ENCODE measurements at places on chromosomes 7 and 10.
A peak's percentile ranks its signal among the peaks of the same experiment; 100 is the strongest.

DNA sequence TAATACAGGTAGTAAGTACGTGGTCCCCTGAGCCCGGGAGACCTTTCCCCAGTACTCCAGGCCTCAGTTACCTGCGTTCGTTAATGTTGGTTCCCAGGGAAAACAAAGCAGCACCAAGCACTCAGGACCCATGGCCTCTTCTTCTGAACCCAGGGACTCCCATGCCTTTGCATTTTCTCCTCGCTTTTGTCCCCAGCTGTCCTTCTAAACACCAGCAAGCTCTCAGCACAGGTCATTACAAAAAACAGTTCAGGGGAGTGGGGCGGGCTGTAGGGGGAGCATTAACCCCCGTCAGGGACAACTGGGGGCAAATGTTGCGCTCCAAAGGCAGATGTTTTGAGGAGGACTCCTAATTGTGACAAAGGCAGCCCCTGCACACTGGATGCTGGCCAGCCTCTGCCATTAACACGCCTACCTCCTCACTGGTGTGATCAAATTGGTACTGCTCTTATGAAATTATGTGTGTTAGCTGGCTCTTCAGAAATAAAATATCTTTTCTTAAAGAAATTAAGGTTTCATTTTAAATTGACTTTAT is 80.5 kb upstream of the LRGUK start:
- ATAC-seq = no peak

DNA sequence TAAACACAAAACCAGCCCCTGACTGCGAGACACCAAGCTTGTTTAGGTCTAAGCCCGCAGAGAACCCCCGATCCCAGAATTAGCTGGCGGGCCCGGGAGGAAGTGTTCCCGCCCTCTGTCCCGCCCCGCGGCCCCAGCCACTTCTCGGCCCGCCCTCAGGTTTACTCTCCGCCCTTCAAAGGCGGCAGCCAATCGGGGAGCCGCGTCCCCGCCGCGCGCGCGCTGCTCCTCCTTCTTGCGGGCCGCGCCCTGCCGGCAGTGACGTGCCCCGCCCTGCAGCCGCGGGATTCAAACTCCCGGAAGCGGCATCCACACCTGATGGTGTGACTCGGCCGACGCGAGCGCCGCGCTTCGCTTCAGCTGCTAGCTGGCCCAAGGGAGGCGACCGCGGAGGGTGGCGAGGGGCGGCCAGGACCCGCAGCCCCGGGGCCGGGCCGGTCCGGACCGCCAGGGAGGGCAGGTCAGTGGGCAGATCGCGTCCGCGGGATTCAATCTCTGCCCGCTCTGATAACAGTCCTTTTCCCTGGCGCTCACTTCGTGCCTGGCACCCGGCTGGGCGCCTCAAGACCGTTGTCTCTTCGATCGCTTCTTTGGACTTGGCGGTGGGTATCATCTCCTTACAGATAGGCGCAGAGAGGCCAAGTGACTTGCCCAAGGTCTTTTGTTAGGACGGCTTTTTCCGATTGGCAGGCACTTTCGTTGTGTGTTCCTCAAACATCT is at the start of gene CEP55:
Gene CEP55 (plus strand): TSS at position 291 of the 720 bp plus-strand sequence. CDS start 3,440 bp downstream, outside the sequence.
- ATAC-seq = peak; percentile 100

DNA sequence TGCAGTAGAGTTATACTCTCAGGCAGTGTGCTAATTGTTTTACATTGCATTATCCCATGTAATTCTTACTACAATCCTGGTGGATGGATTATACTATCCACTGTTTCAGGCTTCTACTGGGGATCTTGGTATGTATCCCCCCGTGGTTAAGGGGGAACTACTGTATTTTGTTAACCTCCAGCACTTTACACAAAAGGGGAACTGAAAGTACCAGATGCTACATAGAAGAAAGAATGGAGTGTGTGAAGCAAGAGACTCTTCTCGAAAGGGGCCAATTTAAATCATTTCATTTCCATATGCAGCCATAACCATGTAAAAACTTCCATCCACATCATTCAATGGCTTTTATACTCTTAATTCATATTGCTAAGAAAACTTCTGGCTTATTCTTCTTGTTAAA is 69.4 kb downstream of the C1GALT1 start:
- ATAC-seq = peak; percentile 98

DNA sequence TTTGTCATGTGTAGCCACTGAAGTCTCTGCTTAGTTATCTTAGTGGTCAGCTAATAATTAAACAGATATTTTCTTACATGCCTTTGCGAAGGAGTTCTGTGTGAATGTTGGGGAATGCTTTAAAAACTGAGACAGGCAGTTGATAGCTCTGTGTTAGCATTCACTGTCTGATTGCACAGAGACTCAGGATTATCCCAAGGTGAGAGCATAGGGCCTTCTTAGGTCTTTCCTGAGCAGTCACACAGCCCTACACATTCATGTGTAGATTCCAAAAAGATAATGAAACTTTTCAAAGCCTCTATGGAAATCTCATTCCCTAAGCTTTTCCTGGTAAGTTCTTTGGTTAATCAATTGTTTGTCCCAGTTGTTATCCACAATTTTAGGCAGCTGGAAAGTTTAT is 67.7 kb downstream of the CASD1 start:
- no peak for ATAC-seq

DNA sequence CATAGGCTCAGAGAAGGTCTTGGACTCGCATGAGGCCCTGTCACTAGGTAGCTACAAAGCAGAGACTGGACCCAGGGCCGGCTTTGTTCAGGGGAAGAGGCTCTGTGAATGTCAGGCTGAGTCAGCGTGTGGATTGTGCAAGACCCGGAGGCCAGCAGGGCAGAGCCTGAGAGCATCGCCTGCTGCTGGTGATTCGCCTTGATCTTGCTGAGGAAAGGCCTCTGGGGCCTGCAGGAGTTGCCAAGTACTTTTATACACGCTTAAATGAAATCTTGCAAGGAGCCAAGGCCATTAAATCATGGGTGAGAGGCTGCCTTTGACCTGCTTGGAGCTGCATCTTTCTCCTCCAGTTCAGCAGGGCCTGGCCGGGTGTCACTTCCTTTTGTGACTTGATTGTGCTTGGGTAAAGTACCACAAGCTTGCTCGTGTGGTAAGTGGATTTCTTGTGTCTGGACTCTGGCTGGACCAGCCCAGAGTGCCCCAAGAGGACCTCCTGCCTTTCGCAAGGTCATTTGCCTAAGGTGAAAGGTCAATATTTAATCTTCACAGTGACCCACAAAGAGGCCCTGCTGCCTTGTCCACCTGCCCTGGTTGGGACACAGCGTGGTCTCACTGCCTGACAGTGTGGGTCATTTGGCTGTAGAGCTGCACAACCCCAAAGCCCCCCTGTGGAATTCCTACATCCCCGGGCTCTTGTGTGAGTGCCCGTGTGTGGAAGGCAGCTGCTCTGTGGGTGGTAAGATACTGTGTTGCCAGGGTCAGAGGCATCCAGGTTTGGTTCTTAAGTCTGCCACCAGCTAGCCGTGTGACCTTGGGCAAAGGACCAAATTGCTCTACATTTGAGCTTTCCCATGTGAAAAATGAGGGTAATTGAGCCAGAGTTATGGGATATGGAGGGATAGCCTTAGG is 38.6 kb upstream of the SH2D4B start:
- no peak for ATAC-seq

GRCh38 chr10:35294506-35294905 is 41.8 kb upstream of the CCNY start:
- ATAC-seq = no peak

DNA sequence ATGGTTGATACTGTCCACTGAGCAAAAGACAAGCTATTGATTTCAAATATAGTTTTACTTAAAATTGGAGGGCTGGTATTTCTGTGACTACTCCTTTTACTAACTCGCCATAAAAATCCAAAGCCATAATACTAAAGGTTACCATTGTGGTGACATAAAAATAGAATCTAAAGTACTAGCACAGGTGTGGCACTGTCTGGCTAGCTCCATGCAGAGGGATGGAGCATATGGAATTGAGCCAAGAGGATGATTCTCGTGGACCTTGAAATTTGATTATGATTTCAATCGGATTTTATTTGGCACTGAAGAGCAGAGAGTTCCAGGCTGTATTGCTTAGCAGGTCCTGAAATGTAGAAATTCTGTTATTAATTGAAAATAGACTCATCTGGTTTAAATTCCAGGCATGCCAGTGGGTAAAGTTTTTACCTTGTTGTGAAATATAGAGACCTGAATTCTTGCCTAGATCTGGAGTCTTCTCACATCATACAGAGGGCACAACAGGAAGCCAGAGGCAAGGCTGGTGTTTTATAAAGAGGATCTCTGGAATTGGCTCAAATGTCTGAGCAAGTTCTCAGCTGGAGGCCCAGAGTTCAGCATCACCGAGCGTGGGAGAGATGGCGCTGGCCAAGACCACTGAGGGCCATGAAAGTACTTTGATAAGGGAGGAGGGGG is 29.9 kb upstream of the DLD start:
- no peak for ATAC-seq

GRCh38 chr7:4343272-4344247 is 338.5 kb upstream of the FOXK1 start:
- no peak for ATAC-seq

GRCh38 chr7:121006711-121007315 is 18.3 kb downstream of the CPED1 start:
- no peak for ATAC-seq

- no peak for ATAC-seq
Observed at GRCh38 chr10:101601541-101601940, 13.4 kb downstream of the DPCD start.

DNA sequence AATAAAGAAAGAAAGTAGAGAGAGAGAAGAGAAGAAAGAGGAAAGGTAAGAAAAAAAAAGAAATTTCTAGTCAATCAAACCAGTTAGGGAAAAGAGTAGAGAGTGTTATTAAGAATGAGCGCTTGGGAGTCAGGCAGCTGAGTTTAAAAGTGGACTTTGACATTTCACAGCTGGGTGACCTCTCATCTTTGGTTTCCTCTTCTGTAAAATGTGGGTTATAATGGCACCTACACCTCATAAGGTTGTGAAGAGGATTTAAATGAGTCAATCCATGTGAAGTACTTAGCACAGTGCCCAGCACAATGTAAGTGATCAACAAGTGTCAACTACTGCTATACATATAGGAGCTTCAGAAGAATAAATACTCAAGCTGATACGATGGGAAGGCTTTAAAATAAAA is 12.2 kb downstream of the HOXA1 start:
- ATAC-seq = peak; percentile 89

DNA sequence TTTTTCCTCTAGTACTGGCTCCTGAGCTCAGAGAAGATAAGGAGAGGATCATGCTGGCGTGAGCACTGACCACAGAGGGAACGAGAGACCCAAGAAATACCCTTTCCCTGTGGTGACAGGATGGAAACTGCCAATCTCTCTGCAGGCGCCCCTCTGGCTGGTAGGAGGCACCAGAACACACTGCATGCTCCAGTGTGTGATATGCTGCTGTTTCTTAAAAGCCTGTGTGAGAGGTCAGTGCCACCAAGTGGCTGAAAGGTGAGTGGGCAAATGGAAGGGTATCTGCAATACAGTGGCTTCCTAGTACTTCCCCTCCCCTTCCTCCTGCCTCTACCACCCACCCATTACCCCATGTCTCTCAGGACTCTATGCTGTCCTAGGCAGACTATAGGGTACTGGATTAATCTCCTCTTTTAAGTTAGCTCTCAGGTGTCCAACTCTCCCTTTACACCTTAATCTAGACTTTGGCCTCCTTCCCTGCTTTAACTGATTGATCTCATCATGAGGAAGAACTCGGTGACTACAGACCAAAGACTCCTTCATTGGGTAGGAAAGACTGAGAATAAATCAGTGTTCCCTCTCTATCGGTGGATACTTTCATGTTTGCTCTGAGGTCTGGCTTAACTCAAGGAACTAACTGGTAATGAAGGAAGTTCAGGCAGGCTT is 283.6 kb downstream of the ADRA2A start:
- peak; percentile 71 for ATAC-seq

GRCh38 chr7:6161463-6162330 is 110.7 kb downstream of the CYTH3 start:
- no peak for ATAC-seq

- no peak for ATAC-seq
Observed at GRCh38 chr7:97272237-97272975, 154.9 kb downstream of the SDHAF3 start.

DNA sequence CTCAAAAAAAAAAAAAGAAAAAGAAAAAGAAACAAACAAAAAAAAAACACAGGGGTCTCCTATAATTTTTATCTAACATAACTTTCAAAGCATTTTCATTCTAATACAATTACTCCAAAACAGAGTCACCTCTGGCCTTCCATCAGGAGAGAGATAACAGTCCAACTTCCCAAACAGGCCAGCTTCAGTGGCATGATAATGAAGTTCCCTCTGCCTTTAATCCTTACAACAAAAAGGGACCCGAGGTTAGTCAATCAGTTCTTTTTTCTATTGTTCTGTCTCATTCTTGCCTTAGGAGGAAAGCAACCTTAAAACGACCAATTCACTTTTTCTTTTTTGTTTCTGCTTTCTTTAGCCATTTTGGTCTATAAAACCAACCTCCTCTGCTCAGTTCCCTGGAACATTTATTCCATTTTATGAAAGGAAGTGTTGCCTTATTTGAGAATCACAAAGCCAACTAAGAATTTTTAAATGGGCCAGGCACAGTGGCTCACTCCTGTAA is 16.5 kb upstream of the FXYD4 start:
- no peak for ATAC-seq

DNA sequence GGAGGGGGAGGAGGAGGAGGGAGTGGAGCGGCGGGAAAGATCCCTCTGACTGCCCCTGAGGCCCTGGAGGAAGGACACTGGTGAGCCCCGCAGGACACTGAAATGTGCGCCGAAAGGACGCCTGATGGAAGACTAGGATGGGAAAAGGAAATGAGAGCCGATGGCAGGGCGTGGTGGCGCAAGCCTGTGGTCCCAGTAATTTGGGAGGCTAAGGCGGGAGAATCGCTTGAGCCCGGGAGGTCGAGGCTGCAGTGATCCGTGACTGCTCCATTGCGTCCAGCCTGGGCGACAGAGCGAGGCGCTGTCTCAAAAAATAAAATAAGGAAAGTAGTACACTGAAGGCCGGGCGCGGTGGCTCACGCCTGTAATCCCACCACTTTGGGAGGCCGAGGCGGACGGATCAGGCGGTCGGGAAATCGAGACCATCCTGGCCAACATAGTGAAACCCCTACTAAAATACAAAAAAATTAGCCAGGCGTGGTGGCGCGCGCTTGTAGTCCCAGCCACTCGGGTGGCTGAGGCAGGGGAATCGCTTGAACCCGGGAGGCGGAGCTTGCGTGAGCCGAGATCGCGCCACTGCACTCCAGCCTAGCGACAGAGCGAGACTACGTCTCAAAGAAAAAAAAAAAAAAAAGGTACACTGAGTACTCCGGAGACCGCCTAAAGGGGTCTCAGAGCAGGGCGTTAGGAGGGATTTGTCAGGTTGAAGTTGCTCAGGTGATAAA is 561 bp upstream of the HNRNPF start:
- peak; percentile 6 for ATAC-seq

GRCh38 chr10:47008769-47009168 is 97.5 kb downstream of the PTPN20 start:
- peak; percentile 9 for ATAC-seq

All from stimulated activated memory B cell treated with anti-CD40 and anti-IgM and Interleukin-4, amounts not matched to agents 10 μg/mL and 1 μg/mL and 100 μg/mL, for 72 hours (primary cell).